ENCODE measurements at places on chromosomes 4 and X. TPM values are rescaled to one million over a fixed set of nuclear protein-coding genes. Genes with fewer than 3 reads are reported as not detected.

Gene TMEM150C
- polyA plus RNA-seq, result 0.07 TPM

Gene WNK3
- 0.24 TPM for polyA plus RNA-seq

Gene CPZ
- polyA plus RNA-seq, result not detected

Gene TBC1D8B
- polyA plus RNA-seq, result 5.4 TPM

Gene NMU
- polyA plus RNA-seq, result 5.6 TPM

Gene BEX1
- 0.09 TPM for polyA plus RNA-seq

Gene SLIT2
- 1.9 TPM for polyA plus RNA-seq

Gene CRMP1
- 0.03 TPM for polyA plus RNA-seq

Gene TCEAL6
- not detected for polyA plus RNA-seq

Gene GPR50
- not detected for polyA plus RNA-seq
